ENCODE measurements at places on chromosomes 7 and 10. TPM values are rescaled to one million over a fixed set of nuclear protein-coding genes. Genes with fewer than 3 reads are reported as not detected.

PDK4 gene
- 6.5 TPM for total RNA-seq

CFAP58 gene
- 1.1 TPM for total RNA-seq

FAM131B gene
- total RNA-seq, result 3.1 TPM

NPSR1 gene
- total RNA-seq, result not detected

EEPD1 gene
- 0.38 TPM for total RNA-seq

STN1 gene
- total RNA-seq, result 32.8 TPM

AKR1C4 gene
- not detected for total RNA-seq

HIPK2 gene
- 6.3 TPM for total RNA-seq

NODAL gene
- total RNA-seq, result not detected

BMS1 gene
- total RNA-seq, result 15.8 TPM

TMEM236 gene
- total RNA-seq, result under 0.01 TPM

POLR2J2 gene
- 1.7 TPM for total RNA-seq

NPFFR1 gene
- total RNA-seq, result not detected

PDCD11 gene
- total RNA-seq, result 30.2 TPM

NRCAM gene
- total RNA-seq, result 2.3 TPM

TWIST1 gene
- total RNA-seq, result 39.5 TPM

NME8 gene
- total RNA-seq, result not detected

ZC3HAV1L gene
- total RNA-seq, result 13.5 TPM

CH25H gene
- 1.4 TPM for total RNA-seq

TAS2R4 gene
- total RNA-seq, result 0.19 TPM

LARP4B gene
- 32.0 TPM for total RNA-seq

PNLIPRP3 gene
- not detected for total RNA-seq

TLX1 gene
- not detected for total RNA-seq

TRIM4 gene
- 22.8 TPM for total RNA-seq

JCAD gene
- 7.1 TPM for total RNA-seq

SAMD9 gene
- total RNA-seq, result 19.7 TPM

METTL27 gene
- 9.9 TPM for total RNA-seq

SLC13A1 gene
- not detected for total RNA-seq

GDF2 gene
- total RNA-seq, result not detected

HOXA2 gene
- 0.28 TPM for total RNA-seq

C10orf53 gene
- not detected for total RNA-seq

CFTR gene
- total RNA-seq, result under 0.01 TPM

FBXO24 gene
- 0.28 TPM for total RNA-seq

MMD2 gene
- not detected for total RNA-seq

HPSE2 gene
- total RNA-seq, result not detected

TIMM23B gene
- 17.2 TPM for total RNA-seq

ATRNL1 gene
- 1.4 TPM for total RNA-seq

HTR5A gene
- not detected for total RNA-seq

ZNF804B gene
- not detected for total RNA-seq

MAD1L1 gene
- total RNA-seq, result 60.0 TPM

CALML5 gene
- not detected for total RNA-seq

MPP7 gene
- total RNA-seq, result 0.38 TPM

Measured in regular cardiac myocyte (primary cell).